Activated T-helper 9 cell treated with anti-CD3 and anti-CD28 coated beads, Interleukin-2, amount 50 U/mL, for 16 hours (primary cell): ENCODE measurements at places on chromosomes 11 and 22.
A peak's percentile ranks its signal among the peaks of the same experiment; 100 is the strongest.

GRCh38 chr11:120827198-120827597 is 196.7 kb upstream of the TBCEL start:
- no peak for DNase-seq

DNA sequence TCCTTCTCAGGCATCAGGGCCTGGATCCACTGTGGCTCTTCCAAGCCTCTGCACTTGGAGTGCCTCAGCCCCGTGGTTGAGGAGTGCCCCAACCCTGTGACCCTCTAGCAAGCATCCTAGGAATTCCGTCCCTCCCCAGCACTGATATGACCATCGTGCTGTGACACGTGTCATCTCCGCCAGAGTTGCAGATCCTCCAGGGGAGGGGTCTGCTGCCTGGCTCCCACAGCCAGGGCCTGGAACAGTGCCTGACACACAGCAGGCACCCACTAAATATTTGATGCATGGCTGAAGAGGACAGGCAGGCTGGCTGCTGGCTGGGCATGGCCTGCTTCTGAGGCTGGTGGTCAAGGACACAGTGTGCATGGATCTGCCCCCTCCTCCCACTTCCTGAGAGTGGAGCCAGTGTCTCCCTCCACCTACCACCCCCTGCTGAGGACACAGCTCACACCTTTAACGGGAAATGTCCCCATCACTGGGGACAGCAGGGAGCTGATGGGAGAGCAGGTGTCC is 1.7 kb upstream of the CD81 start:
- DNase-seq: no peak

DNA sequence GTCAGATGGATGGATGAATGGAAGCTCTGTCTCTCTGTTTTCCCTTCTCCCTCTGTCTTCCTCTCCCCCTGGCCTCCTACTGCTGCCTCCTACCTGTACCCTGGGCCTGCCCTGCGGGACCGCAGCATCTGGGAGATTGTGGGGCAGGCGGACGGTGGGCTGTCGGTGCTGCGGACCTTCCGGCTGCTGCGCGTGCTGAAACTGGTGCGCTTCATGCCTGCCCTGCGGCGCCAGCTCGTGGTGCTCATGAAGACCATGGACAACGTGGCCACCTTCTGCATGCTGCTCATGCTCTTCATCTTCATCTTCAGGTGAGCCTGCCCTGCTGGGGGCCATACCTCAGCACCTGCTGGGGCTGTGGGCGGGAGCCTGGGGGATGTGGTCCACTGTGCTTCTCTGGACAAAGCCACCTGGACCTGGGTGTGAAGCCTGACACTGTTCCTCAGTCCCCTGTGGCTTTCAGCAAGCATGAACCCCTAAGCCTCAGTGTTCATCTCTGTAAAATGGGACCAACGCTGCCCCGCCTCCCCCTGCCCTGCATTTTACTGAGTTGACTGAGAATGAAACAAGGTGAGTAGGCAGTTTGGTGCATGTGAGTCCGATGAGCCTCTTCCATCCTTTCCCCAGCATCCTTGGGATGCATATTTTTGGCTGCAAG is 88.4 kb downstream of the CACNA1I start:
- DNase-seq: no peak

- DNase-seq: no peak
These were observed 13.5 kb upstream of the SORL1-AS1 start for GRCh38 chr11:121466063-121466794.

- no peak for DNase-seq
These were observed 24.2 kb upstream of the TREH start for GRCh38 chr11:118703563-118704106.

- no peak for DNase-seq
These were observed 2.8 kb upstream of the CCND1 start for GRCh38 chr11:69637941-69638871.

GRCh38 chr11:95219599-95219998 is 11.4 kb downstream of the SESN3 start:
- DNase-seq: no peak

DNA sequence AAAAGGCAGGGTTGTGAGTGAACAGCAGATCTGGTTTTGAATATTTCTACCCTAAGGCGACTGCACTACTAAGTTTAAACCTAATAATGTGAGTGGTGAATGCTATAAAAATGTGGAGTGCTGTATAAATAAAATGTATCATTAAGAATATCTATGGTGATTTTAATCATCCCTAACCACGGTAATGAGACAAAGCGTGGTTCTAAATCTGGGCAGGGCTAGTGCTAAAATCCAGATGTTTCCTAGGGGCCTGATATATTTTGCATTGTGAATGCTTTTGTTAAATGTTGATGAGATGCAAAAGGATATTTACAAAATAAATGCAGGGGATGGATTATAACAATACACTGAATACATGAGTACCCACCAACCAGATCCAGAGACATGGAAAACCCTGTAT is 58.1 kb downstream of the TSPAN18 start:
- no peak for DNase-seq

- DNase-seq: no peak
These were observed 29.6 kb downstream of the IGF2 start for GRCh38 chr11:2109541-2110019.

GRCh38 chr11:116457336-116458007 is 315.3 kb downstream of the BUD13 start:
- DNase-seq: no peak

GRCh38 chr11:33920838-33921613 is 29.1 kb upstream of the LMO2 start:
- DNase-seq: no peak

GRCh38 chr11:61684870-61685616 is 4.9 kb downstream of the DAGLA start:
- no peak for DNase-seq

DNA sequence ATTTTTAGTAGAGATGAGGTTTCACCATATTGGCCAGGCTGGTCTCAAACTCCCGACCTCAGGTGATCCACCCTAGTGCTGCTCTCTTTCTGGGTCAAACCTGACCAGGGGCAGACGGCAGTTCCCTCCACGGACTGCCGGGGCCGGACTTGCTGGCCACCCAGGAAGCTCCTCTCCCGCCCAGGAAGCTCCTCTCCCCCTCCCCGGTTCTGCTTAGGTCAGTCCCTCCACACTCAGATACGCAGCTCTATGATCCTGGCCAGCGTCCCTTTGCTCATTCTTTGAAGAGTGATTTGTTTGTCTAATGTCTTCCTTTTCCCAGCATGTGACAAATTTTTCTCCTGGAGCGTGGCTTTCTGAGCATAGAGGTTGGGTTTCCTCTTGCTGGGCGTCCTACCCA is 125.3 kb upstream of the B3GAT1 start:
- DNase-seq: no peak

DNA sequence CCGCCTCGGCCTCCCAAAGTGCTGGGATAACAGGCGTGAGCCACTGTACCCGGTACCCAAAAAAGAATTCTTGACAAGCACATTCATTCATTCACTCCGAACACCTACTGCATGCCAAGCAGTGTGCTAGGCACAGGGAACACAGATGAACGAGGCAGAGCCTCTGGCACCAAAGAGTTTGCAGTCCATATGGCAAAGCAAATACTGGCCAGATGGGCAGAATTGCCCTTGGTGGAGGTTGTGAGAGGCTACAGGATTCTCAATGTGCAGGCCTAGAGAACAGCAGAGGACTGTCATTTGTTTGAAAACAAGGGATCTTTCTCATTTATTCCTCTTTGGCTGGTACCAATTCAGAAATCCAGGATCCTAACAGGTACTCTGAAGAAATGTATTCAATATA is 27.5 kb upstream of the MTCH2 start:
- no peak for DNase-seq

GRCh38 chr22:38631724-38632123 is 24.5 kb downstream of the FAM227A start:
- DNase-seq: no peak

DNA sequence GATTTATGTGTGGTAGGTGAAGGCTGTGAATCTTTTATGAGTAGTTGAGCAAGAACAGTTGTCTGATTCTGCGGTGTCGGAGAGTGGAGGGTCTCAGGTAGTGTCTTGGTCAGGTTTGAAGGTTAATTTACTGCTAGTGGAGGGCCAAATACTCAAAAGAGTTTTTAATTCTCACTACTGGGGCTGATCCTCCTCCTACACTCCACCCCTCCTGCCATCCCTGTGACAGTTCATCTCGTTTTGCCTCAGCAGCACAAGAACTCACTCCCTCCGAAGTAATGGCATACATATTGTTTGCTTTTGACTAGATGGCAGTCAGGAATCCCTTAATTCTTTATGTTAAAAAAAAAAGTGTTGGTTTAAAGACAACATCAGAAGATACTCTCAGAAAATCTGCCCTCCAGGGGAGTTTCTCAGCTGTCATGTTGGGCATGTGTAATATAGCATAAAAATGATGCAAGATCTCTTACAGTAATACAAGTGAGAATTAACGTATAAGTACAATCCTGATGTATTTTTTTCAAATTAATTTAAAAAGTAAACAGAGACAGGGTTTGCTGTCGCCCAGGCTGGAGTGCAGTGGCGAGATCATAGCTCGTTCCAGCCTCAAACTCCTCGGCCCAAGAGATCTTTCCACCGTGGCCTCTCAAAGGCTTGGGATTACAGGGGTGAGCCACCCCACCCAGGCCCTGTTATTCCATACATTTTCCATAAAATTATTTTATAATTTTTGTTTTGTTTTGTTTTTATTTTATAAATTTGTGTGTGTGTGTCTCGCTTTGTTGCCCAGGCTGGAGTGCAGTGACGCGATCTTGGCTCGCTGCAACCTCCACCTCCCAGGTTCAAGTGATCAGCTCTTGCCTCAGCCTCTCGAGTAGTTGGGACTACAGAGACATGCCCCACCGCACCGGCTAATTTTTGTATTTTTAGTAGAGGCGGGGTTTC is 1.3 kb downstream of the FAR1 start:
- DNase-seq: no peak

GRCh38 chr11:44313761-44314489 is 4.0 kb upstream of the ALX4 start:
- DNase-seq: no peak

- DNase-seq: no peak
These were observed 5.8 kb upstream of the BRD1 start for GRCh38 chr22:49833340-49834007.

DNA sequence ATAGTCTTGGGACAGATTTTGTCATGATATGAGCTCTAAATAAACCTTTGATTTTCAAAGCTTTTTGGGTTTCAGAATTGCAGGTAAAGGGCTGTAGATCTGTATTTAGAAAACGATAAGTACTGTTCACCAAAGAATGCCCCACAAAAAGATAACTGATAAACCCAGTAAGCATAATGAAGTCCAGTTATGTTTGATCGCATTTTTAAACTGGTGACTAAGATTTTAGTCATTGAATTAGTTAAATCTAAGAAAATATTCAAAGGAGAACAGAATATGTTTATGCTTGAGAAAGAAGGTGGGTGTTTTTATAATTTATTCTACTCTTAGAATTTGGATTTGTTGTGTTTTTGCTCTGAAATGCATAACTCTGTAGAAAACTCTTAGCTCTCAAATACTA is 11.6 kb downstream of the DEPDC7 start:
- no peak for DNase-seq

DNA sequence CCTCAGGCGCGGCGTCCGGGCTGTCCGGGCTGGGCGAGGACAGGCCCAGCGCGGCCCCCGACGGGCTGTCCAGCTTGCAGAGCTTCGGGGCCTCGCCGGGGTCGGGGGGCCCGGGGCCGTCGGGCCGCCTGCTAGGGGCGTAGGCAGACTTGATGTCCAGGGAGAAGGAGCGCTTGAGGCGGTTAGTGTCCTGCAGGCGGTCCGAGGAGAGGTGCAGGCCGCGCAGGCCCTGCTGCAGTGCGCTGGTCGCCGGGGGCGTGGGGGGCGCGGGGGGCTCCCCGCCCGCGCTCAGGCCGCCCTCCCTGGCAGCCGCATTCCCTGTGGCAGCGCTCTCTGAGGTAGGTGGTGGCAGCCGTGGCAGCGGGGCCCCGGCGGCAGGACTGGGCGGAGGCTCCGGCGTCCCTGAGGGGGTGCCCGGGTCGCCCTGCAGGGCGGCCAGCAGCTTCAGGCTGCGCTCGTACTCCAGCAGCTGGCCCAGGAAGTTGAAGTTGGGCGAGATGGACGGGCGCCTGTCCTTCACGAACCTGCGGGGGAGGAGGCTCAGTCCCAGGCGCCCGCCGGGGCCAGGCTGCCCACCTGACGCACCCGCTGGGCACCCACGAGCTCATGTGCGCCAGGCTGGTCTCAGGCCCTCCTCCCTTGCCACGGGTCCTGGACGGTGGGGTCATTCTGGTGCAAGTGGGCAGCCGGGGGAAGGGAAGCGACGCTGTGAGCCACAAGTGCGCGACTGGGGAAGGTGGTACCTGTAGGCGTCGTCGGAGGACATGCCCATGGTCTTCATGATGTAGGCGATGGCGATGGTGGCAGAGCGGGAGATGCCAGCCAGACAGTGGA is 14.8 kb downstream of the DUSP8 start:
- DNase-seq: no peak

GRCh38 chr11:31943056-31943780 is 132.1 kb upstream of the PAX6 start:
- DNase-seq: no peak

DNA sequence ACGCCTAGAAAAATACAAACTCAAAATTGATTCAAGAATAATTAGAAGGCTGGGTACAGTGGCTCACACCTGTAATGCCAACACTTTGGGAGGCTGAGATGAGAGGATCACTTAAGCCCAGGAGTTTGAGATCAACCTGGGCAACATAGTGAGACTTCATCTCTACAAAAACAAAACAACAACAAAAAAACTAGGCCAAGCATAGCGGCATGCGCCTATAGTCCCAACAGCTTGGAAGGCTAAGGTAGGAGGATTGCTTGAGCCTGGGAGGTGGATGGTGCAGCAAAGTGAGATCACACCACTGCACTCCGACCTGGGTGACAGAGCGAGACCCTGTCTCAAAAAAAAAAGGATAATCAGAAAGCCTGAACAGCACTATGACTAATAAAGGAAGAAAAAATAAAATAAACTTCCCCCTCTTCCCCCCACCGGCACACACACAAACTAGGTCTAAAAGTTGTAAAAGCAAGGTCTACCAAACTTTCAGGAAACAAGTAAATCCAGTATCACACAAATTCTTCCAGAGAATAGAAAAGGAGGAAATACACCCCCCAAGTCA is 35.8 kb downstream of the RRAS2 start:
- no peak for DNase-seq

DNA sequence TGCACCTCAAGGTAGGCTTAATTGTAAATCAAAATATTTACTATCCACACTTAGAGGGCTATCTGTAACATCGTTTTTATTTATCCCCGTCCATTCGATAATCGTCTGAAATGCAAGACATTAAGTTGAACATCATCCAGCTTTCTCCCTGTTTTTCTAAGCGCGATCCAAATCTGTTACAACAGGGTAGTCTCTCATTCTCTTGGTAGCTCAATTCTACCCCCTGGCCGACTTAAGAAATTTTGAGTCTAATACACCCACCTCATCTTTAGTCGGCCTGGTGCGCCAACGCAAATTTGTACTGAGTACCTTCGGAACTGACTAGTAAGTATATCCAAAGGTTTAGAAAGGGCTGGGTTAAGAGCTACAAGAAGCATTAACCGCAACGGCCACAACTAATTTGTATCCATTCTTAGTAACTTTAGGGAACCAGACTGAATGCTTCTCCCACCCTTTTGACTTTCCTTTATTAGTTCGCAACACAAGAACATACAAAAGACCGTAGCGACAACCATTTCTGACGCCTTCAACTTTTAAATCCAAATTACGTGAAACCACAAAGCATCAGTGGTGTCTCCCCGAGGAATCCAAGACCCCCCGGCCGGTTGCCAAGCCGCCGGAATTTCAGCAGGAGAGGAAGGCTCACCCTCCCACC is 1.0 kb upstream of the ZNF143 start:
- peak; percentile 21 for DNase-seq

GRCh38 chr11:19553683-19554333 is 158.8 kb upstream of the NAV2 start:
- DNase-seq: peak; percentile 51
